Hippocampal formation (tissue), 2 donors: ENCODE measurements at places on chromosomes 6 and 20.

- DNase-seq = no peak
Observed at GRCh38 chr6:20444786-20445271, 43.1 kb downstream of the E2F3 start.

DNA sequence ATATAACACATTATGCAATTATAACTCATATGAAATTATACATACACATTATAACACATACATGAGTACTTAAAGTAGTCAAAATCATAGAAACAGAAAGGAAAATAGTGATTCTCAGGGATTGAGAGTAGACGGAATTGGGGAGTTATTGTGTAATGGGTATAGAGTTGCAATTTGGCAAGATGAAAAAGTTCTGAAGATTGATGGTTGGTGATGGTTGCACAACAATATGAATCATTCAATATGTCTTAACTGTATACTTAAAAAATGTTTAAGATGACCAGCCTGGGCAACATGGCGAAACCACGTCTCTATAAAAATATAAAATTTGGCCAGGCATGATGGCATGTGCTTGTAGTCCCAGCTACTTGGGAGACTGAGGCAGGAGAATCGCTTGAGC lies 372.7 kb downstream of the CDKAL1 start:
- DNase-seq = no peak

- no peak for DNase-seq
Observed at GRCh38 chr20:62134735-62135231, 8.4 kb downstream of the PSMA7 start.

DNA sequence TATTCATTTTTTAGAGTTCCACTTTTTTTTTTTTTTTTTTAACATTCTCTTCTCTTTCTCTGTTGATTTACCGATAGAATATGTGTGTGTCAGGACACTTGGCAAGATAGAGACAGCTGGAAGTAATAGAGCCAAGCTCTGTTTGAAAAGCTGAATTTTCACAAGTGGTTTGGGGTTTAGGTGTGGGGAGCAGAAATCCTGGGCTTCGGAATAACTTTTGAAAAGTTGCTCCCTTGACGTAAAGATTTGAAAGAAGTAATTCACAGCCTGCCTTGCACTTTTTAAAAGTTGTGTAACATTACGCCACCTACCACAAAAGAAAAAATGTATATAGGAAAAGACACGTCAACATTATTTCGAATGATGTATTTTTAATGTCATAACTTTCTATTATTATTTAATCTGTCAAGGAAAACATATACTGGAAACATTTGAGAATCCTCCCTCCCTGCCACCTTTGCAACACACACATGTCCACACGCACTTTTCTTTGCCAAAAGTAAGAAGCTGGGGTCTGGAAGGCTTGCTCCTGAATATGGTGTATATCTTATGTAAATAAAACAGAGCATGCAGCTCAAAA lies 917.9 kb downstream of the KIF16B start:
- no peak for DNase-seq

DNA sequence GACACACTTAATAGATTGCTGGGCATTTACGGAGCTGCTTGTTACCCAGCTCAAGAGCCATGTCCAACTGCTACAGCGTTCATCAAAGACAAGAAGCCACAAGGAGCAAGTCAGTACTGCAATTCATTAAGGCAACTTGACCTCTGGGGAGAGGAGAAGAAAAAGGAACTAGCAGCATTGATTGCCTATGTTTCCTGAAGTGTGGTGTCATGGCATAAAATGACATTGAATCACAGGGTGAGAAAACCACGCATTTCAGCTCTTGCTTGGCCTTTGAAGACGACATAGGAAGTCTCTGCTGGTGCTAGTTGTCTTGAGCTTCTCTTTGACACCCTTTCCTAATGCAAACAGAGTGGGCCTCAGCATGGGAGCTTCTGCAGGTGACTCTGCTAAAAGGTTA lies 139.1 kb downstream of the CDH26 start:
- no peak for DNase-seq
